ENCODE measurements at places on chromosomes 6 and 20.

- no peak for DNase-seq
These were observed 17.3 kb upstream of the ATXN1 start for GRCh38 chr6:16778521-16778920.

DNA sequence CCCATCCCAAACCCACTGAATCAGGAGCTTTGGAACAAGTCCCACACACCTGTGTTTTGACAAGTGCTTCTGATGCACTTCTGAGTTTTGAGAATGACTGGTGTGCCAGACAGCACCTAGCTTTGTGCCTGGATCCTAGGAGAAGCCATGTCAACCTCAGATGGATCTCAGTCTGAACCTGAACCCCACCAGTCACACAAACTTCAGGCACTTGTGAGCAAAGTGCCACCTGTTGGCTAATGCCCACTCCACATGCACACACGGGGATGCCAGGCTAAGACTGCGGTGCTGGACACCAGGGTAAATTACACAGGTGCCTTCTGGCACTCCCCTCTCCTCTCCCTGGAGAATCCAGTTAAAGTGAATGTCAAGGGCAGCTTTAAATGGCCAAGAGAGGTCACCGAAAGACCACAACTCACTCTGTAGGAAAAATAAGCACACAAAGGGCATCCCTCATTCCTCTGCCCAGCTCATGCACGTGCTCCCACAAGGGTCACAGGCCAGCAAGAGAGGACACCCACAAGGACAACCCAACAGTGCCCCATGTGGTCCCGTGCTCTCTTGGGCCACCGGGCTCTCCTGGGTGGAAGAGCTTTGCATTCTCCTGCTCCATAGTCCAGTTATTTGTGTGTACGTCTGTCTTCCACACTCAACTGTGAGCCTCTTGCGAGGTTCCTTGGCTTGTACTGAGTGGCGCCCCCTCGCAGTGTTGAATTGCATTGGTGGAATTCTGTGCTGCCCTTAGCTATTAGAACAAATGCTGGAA lies 45.6 kb downstream of the TAF8 start:
- no peak for DNase-seq

DNA sequence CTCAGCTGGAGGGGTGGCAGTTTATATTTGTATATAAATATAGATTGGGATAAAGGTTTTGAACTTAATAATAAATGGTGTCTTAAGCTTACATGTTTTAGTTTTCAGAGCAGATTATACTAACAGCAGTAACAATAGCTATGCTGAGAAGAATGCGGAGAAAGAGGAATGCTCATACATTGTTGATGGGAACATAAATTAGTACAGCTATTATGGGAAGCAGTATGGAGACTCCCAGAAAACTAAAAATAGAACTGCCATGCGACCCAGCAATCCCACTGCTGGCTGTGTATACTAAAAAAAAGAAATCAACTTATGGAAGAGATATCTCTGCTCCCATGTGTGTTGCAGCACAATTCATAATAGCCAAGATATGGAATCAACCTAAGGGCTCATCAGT lies 127.9 kb downstream of the BCKDHB start:
- no peak for DNase-seq

DNA sequence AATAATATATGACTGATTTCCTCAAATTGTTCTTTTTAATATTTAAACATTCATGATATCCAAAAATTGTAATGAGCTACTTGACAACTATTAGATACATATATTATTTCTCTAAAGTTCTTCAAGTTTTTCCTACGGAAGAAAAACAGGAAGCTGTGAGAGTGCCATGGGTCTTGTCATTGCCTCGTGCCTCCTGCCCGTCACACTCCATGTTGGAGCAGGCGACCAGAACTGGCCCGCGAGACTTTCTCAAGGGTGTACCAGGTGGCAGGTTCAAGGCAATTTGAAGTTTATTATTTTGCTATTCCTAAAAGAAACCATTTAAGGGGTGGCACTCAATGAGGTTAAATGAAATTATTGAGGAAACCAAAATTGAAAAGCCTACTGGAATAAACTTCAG lies 337.2 kb downstream of the HACE1 start:
- no peak for DNase-seq

DNA sequence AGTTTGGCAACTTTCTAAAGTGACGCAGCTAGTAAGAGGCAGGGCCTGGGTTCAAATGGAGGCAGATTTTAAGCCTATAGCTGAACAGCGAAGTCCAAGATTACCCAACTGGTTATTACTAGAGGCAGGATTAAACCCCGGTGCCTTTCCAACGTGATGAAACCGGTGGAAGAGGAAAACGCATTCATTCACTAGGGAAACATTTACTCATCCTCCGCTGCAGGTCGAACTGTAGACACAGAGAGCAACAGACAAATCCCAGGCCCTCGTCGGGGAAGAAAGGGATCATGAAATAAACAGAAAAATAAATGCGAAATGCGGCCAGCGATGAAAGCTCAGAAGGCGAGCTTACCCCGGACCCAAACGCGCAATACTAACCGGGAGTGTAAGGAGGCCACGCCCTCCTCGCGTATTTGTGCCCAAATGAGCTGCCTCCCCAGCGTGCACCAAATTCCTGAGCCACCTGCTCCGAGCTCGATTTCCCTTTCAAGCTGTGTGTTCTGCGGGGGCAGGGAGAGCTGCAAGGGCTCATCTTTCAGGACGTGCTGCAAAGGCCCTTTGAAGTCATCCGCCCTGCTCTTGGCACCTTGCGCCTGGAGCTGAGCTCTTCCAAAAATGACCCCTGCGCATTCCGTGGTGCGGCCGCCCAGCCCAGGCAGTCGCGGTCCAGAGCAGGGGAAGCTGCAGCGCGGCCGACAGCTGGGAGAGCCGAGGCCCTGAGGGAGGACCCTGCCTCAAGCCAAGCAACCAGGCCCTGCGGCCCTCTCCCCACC lies 46.9 kb downstream of the PDYN start:
- no peak for DNase-seq

DNA sequence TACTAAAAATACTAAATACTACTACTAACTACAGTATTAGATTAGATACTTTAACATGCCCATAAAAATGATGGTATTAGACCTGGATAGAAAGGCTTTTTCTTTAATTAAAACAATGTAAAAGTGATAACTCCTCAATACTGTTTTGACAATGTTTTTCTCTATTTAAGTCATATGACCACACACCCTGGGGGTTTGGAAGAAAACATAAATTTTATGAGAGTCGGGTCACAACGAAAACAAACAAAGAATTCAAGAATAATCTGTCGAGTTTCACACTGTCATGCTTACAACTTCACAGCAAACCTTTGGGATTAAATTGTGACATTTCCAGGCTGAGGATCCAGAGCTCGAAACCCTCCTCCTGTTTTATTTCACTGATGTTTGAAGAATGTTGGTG lies 107.4 kb upstream of the SOX4 start:
- DNase-seq, result no peak

- DNase-seq, result no peak
These were observed 182.5 kb downstream of the EDN1 start for GRCh38 chr6:12472601-12473038.

DNA sequence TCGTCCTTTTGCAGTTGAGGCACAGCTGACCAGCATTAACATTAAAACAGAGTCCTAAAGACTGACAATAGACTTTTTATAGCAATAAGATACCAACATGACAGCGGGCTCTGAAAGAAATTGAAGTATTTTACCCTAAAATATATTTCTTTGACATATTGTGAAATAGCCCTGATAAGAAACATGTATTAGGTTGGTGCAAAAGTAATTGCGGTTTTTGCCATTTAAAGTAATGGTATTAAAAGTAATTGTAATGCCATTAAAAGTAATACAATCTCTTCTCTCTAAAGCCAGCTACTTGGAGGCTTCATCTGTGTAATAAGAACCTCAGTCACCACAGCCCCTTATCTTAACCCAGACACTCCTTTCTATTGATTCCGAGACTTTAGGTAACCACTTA lies 394.6 kb downstream of the PREX1 start:
- DNase-seq, result no peak

DNA sequence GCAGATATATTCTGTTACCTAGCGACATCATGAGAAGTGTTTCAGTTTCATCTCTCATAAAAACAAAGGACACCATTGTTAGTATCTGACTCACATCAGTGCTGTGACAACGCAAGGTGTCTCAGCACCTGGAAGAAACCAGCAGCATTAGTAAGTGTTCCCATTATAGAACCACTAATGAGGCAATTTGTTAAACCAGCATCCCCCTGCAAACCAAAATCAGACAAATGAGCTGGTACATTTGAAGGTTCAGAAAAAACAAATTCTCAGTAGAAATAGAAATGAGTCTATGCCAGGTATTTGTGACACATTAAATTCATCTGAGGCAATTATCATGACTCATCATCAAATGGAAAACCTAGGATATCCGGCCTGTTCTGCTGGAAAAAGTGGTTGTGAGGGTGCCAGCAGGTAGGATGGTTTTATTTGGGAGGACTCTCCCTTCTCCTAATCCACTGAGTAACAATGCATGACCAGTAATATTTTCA lies 151.7 kb downstream of the TMEM200A start:
- DNase-seq, result no peak

GRCh38 chr20:18431206-18431605 lies 35.6 kb downstream of the DZANK1 start:
- DNase-seq, result no peak

GRCh38 chr6:43506667-43507471 lies 3.3 kb downstream of the LRRC73 start:
- DNase-seq, result peak; percentile 84

DNA sequence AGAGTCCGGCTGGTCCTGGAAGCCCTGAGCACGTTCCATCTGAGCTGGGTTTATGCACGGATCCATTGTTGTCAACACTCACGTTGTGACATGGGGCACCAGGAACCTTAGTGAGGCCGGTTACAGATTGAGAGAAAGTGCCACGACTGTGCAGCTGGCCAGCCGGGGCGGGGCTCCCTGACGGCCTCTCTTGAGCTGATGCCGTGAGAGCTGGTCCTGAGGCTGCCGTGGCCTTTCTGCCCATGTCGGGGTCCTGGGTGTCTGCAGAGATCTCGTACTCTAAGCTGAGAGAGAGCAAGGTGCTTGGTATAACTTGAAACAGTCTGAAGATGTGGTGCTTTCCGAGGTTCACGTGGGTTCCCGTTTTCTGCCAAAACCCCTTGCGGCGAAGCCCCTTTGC lies 10.0 kb downstream of the CDH4 start:
- DNase-seq, result no peak

DNA sequence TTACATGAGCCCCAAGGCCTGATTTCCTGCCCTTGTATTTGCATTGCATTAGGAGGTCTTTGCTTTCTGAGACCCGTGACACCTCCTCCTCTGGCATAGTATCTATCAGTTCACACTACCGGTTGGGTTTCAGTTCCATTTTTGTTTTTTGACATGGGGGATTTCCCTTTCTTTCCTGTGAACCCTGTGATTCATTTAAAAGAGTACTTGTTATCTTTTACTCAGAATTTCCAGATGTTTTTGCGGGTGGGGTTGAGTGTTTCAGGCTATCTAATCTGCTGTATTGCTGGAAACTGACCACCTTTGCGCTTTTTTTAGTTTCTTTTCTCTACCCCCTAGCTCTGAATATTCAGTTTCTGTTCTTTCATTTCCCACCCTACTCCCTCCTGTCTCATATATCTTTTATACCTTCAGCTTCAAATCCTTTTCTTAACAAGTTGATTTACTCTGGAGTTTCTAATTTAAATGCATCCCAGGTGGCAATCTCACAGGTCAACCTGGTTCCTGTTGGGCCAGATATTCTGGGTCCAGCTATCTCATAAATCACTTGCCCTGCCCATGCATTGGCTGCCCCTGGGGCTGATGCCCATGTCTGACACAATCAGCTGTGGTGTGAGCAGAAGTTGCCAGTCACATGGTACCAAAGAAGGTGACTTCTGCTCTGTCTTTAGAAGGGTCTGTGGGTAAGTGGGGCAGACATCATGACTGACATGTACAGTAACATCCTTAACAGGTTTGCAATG lies 14.3 kb upstream of the NCOA3 start:
- peak; percentile 50 for DNase-seq

DNA sequence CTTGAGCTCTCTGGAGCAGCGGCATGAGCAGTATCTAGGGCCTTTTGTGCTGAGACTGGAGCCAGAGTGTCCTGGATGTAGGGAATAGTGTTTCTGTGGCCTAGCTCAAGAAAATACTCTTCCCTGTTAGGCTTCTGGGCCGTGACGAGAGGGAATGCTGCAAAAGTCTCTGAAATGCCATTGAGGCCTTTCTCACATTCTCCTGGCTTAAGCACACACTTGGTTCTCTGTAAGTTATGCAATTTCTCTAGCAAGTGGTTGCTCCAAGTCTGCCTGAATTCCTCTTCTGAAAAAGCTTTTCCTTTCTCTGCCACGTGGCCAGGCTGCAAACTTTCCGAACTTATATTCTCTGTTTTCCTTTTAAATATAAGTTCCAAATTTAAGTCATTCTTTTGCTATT lies 744.4 kb downstream of the GRIK2 start:
- no peak for DNase-seq

GRCh38 chr6:36382976-36383375 lies 4.5 kb downstream of the ETV7 start:
- DNase-seq, result no peak

GRCh38 chr6:105651969-105652368 lies 249.1 kb upstream of the PREP start:
- no peak for DNase-seq

DNA sequence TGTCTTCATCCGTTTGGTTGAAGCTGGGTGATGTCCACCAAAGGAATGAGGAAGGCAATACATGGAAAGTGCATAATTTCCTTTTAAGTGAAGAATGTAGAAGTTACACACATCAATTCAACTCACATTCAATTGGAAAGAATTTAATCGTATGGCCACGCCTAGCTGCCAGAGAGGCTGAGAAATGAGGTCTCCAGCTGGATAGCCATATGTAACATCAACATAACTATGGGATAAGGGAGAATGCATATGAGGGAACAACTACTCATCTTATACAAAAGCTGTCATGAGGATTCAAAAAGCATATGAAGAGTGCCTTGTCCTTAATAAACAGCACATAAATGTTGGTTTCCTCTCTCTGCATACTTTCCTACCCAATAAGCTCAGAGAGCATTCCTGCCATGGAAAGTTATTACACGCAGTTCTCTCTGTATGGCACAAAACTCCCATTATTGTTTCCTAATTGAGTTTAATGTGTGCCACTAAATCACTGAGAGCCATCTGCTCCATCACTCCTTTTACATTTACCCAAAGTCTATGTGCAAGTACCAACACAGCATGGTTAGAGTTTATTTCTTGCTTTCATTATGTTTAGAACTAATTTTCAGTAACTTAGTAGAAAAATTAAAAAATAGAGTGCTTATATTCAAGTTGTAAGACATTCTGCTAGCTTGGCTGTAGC lies 21.4 kb upstream of the TFAP2D start:
- no peak for DNase-seq

GRCh38 chr6:45353654-45354053 lies 24.1 kb downstream of the SUPT3H start:
- no peak for DNase-seq

All from stimulated activated CD4-positive, alpha-beta T cell treated with anti-CD3 and anti-CD28 coated beads, Interleukin-2, amount 100 ng/mL, for 48 hours (primary cell).